T-helper 17 cell (primary cell): ENCODE measurements at places on chromosomes 2 and 18. TPM values are rescaled to one million over a fixed set of nuclear protein-coding genes. Genes with fewer than 3 reads are reported as not detected.

Gene RPL37A
- total RNA-seq, result 3,101 TPM

Gene BIRC6
- total RNA-seq, result 148 TPM

Gene GPR45
- not detected for total RNA-seq

Gene CXCR1
- not detected for total RNA-seq

Gene FSIP2
- total RNA-seq, result 0.57 TPM

Gene ZSWIM2
- total RNA-seq, result not detected

Gene CIB4
- not detected for total RNA-seq

Gene INHA
- not detected for total RNA-seq

Gene ITGA4
- total RNA-seq, result 227 TPM

Gene RIT2
- total RNA-seq, result not detected

Gene GTF2A1L
- not detected for total RNA-seq

Gene CDH7
- total RNA-seq, result not detected

Gene GLI2
- total RNA-seq, result not detected

Gene DSG4
- total RNA-seq, result not detected

Gene ST6GAL2
- total RNA-seq, result 0.17 TPM

Gene HADHB
- total RNA-seq, result 45.9 TPM

Gene MPPE1
- total RNA-seq, result 72.9 TPM

Gene CRACDL
- total RNA-seq, result 0.55 TPM

Gene ONECUT2
- total RNA-seq, result not detected

Gene C1QL2
- total RNA-seq, result not detected

Gene DCDC2C
- total RNA-seq, result not detected

Gene AKAIN1
- total RNA-seq, result not detected

Gene CRYGC
- total RNA-seq, result not detected

Gene DSC3
- not detected for total RNA-seq

Gene ABCB11
- total RNA-seq, result not detected

Gene ANKRD62
- total RNA-seq, result not detected

Gene CLEC4F
- 0.15 TPM for total RNA-seq

Gene REG3G
- total RNA-seq, result not detected

Gene PROM2
- total RNA-seq, result 0.77 TPM

Gene AQP12B
- not detected for total RNA-seq

Gene IL1RL2
- total RNA-seq, result not detected

Gene HOXD3
- total RNA-seq, result not detected

Gene MAPK4
- total RNA-seq, result not detected

Gene MSTN
- total RNA-seq, result 0.10 TPM

Gene PGAP1
- total RNA-seq, result 17.7 TPM

Gene IGFBP2
- 6.1 TPM for total RNA-seq

Gene CCDC150
- total RNA-seq, result 1.7 TPM

Gene KLHL30
- not detected for total RNA-seq

Gene FBXO41
- 13.3 TPM for total RNA-seq

Gene KIF3C
- total RNA-seq, result 2.6 TPM

Gene ADRA2B
- total RNA-seq, result 2.8 TPM

Gene VWC2L
- total RNA-seq, result not detected

Gene CD8B
- not detected for total RNA-seq

Gene STEAP3
- total RNA-seq, result 0.10 TPM

Gene CCNYL1
- total RNA-seq, result 12.1 TPM
